ENCODE measurements at places on chromosomes 3 and 15. TPM values are rescaled to one million over a fixed set of nuclear protein-coding genes. Genes with fewer than 3 reads are reported as not detected.

- peak; percentile 81 for DNase-seq
These were observed 26.2 kb downstream of the MAP4 start for GRCh38 chr3:47989981-47990440.

- no peak for DNase-seq
These were observed 48.0 kb upstream of the RAB6B start for GRCh38 chr3:133943639-133944141.

- DNase-seq, result peak; percentile 56
These were observed 79.4 kb upstream of the FAM98B start for GRCh38 chr15:38374556-38374955.

Gene RHCG
- not detected for polyA plus RNA-seq

- DNase-seq, result no peak
These were observed 15.8 kb downstream of the ARHGEF26 start for GRCh38 chr3:154137036-154137435.

Gene SNUPN
- 18.0 TPM for polyA plus RNA-seq

Gene FANCD2OS
- polyA plus RNA-seq, result 0.56 TPM

- DNase-seq, result peak; percentile 79
These were observed 70.7 kb downstream of the RPLP1 start for GRCh38 chr15:69523010-69524001.

DNA sequence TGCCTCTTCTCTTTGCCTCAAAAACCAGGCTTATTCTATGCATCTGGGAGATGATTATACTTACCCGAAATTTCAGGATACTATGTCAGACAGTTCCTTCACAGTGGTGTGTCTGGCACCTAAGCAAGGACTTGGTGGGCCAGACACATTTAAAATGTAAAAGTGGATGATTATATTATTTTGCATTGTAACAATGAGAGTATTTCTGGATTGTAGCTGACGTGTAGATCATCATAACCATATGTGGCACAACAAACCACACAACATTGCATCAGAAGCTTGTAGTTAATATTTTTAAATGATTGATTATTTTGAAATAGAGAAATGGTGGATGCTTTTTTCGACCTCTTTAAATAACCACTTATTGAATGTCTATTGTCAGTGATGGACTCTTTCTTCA lies 109.0 kb downstream of the TIGIT start:
- DNase-seq, result no peak

- no peak for DNase-seq
These were observed 16.4 kb downstream of the LDHAL6B start for GRCh38 chr15:59222906-59223550.

DNA sequence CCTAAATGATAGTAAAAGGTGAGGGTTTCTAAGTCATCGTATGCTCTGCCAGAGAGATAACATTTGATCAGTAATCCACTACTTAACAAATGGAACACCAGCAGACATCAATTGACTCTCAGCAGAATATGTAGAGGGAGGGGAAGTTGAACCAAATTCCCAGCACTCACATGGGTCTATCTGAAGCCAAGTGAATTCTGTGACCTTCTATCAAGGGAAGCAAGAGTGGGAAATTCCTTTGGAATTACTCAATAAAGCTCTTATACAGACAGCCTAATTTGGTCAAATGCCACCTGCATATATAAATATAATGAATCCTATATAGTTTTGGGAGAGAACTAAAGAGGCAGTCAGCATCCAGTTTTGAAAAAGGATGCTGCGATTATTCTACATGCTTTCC lies 15.8 kb upstream of the KCNMB2 start:
- DNase-seq, result no peak

Gene AHSG
- polyA plus RNA-seq, result 1.6 TPM

Gene GRAMD1C
- polyA plus RNA-seq, result 1.4 TPM

Gene DAZL
- polyA plus RNA-seq, result not detected

Gene GOLGA8J
- 0.61 TPM for polyA plus RNA-seq

DNA sequence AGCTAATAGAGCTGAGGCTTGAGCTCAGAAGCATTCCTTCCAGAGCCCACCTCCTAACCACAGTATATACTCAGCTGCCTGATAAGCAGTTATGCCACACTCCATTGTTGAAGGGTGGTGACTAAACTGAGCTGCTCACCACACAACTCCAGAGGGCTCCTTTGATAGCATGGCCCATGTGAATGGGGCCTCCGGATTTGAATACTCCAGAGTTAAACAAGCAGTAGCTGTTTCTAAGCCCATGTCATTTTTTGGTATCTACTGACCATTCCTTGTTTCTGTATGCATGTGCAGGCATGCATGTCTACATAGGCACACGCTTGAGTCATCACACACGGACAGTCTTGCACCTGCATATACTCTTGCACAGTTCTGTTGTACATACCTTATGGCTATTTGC lies 28.9 kb downstream of the IGSF10 start:
- no peak for DNase-seq

DNA sequence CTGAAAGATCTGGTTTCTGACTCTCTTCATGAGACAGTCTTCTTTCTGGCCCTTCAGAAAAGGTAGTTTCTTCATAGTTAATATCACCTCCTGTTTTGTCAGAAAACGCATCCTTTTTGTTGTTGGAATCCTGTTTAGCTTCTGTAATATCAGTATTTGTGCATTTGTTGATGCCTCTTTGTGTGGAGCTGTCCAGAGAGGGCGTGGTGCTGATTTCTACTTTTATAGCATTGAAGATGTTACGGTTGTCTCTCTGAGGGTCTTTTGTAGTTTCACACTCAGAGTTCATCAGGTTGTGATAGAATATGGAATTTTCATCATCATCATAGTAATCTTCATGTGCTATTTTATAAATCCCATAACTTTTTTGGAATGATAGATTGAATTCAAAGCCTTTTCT lies 8.9 kb downstream of the GPR149 start:
- peak; percentile 46 for DNase-seq

- DNase-seq, result no peak
These were observed 129.8 kb upstream of the MEF2A start for GRCh38 chr15:99435877-99436541.

DNA sequence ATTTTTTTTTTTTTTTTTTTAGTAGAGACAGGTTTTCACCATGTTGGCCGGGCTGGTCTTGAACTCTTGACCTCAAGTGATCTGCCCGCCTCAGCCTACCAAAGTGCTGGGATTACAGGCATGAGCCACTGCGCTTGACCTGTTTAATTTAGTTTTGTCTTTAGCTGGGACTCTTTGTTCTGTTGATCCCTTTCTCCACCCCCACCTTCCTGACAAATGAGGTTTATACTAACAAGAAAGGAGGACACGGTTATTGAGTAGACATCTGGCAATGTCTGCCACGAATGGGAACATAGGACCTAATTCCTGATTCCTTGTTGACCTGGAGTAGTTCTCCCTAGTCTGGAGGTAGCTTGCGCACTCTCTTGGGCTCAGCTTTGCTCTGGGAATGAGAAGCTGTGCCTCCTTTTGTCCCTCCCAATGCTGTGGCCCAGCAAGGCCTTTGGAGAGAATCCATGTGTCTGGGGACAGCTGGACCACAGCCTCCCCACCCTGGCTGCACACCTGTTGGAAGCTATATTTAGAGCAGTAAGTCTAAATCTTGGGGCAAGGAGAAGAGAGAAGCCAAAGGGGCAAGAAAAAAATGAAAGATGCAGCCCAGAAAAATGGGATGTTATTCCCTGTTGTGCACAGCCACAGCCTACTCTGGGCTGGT lies 53.2 kb upstream of the ADPGK start:
- DNase-seq, result no peak

GRCh38 chr15:89551550-89551949 lies 23.7 kb upstream of the TICRR start:
- no peak for DNase-seq

Gene PPIP5K1
- 10.9 TPM for polyA plus RNA-seq

GRCh38 chr3:71997066-71997653 lies 212.2 kb upstream of the PROK2 start:
- no peak for DNase-seq

Gene STT3B
- polyA plus RNA-seq, result 104 TPM

DNA sequence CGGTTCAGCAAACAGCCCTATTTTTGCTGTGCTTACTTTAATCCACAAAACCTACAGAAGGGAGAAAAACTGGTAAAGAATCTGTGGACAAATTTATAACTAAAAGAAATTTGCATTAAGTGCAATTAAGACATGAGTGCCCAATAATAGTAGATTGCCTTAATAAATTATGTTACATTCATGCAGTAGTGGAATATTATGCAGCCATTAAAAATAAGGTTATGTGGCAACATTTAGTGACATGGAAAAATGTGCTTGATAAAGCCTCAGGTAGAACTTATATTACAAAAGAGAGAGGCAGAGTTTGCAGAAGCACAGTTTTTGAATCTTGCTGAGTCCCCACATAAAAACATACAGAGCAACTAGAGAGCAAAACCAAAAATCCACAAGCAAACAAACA lies 253.0 kb downstream of the FOXP1 start:
- DNase-seq, result no peak

Gene DPPA2
- polyA plus RNA-seq, result not detected

Gene CIP2A
- 12.7 TPM for polyA plus RNA-seq

GRCh38 chr3:180855364-180855763 lies 57.1 kb upstream of the FXR1 start:
- DNase-seq, result no peak

Gene HHATL
- polyA plus RNA-seq, result 77.6 TPM

Gene MINAR1
- 2.2 TPM for polyA plus RNA-seq

DNA sequence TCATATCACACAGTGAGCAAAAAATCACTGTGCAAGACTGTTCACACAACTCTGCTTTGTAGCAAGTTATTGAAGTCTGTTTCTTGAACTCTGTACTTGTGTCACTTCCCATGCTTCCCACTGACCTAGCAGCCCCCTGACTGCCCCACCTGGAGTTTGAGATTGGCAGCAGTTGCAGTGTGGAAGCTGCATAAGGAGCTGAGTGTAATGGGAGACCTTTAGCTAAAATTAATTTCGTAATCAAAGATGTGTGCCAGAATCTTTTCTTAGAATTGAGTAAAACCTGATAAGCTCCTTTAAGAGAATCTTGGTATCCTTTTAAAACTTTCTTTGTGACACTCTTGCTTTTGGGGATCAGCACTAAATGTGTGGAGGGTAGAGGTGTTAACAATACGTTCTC lies 42.8 kb downstream of the NKIRAS1 start:
- no peak for DNase-seq

GRCh38 chr3:32992310-32992686 lies 40.9 kb downstream of the CCR4 start:
- DNase-seq, result no peak
